Mesenchymal stem cell (in vitro differentiated cells and primary cell): ENCODE measurements at places on chromosomes 12 and 14.

DNA sequence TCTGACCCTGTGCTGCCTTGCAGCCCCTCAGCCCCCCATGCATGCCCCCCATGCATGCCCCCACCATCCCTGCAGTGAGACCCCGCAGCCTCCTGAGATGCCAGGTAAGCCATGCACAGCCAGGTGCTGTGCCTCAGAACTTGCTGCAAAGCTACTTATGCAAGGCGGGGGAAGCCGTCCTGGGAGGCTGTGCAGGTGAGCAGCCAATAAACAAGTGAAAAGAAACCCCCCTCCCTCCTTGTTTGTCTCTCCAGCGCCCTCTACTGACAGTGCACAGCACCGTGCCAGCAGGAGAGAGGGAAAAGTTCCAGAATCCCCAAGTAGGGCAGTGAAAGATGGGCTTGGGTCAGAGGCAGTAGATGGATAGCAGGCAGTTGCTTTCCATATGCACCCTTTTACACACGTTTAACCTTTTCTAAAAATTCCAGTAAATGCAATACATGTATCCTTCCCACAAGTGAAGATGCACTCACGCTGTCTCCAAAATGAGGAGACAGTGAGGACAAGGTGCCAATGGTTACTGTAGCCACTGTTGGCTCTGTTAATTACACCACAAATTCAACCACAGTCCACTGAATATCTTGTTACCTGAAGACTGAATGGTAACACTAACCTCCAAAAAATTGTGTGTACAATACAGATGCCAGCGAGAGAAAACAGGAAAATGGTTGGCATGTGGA, 18.0 kb downstream of the TNFAIP2 start:
- DNase-seq, result no peak
- no peak overlapping the region for H3K27ac ChIP-seq
- peaks cover 2% of the 10 kb centered on the region for H3K36me3 ChIP-seq
- H3K4me3 ChIP-seq, result no peak overlapping the region
- H3K27me3 ChIP-seq, result peaks cover 10% of the 10 kb centered on the region

GRCh38 chr12:108340037-108340436, 926 bp upstream of the CMKLR1 start:
- no peak overlapping the region for H3K27ac ChIP-seq
- no peak overlapping the region for H3K4me3 ChIP-seq
- DNase-seq, result no peak
- H3K36me3 ChIP-seq, result no peaks in the 10 kb centered on the region

DNA sequence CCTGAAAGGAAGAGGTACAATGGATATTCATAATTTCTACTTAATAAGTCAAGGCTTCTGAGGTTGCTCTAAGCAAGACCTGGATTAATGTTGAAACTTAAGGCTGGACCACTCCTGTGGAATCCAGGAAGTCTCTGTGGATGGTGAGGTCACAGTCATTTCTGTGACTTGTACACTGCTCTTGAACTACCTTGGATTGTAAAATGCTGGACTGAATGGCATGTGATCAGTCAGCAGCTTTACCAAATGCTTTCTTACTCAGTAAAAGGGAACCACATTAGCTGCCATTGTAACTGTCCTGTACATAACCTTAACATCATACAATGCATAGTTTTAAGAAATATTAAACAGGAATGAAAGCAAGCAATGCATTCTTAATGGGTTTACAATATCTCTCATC, 182.9 kb downstream of the NOVA1 start:
- no peaks in the 10 kb centered on the region for H3K27me3 ChIP-seq
- no peaks in the 10 kb centered on the region for H3K4me1 ChIP-seq
- no peak overlapping the region for H3K4me3 ChIP-seq
- DNase-seq, result no peak

GRCh38 chr12:68538726-68539614, 71.7 kb upstream of the RAP1B start:
- H3K27me3 ChIP-seq, result no peaks in the 10 kb centered on the region
- no peak overlapping the region for H3K4me3 ChIP-seq
- no peaks in the 10 kb centered on the region for H3K36me3 ChIP-seq
- no peak overlapping the region for H3K27ac ChIP-seq
- peak; percentile 58 for DNase-seq

DNA sequence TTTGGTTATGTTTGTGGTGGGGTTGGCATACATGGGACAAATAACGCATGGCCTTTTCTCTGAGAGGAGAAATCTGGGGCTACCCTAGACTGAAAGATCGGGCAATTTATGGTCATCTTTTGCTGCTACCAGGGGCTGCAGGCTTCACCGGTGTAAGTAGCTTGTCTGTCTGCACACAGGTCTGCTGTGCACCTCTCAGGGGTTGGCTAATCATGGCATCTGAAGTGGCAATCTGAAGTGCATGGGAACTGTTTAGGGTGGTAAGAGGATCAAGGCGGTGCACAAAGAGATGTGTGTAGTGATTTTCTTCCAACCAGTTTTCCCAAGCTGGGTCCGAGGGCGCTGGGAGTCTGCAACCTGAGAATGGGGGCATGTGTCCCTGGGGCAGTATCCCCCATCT, 141.3 kb downstream of the EMP1 start:
- H3K27me3 ChIP-seq, result no peaks in the 10 kb centered on the region
- no peak overlapping the region for H3K27ac ChIP-seq
- no peaks in the 10 kb centered on the region for H3K36me3 ChIP-seq
- DNase-seq, result no peak
- no peak overlapping the region for H3K4me3 ChIP-seq

GRCh38 chr12:124389138-124389724, 94.3 kb downstream of the RFLNA start:
- H3K4me1 ChIP-seq, result peaks cover 74% of the 10 kb centered on the region
- peak overlapping the region; percentile 91 for H3K27ac ChIP-seq
- H3K27me3 ChIP-seq, result no peaks in the 10 kb centered on the region
- peak; percentile 87 for DNase-seq

GRCh38 chr14:57889245-57889644, 23.4 kb upstream of the SLC35F4 start:
- peaks cover 3% of the 10 kb centered on the region for H3K4me1 ChIP-seq
- no peaks in the 10 kb centered on the region for H3K27me3 ChIP-seq
- no peak overlapping the region for H3K4me3 ChIP-seq
- no peaks in the 10 kb centered on the region for H3K36me3 ChIP-seq
- no peak overlapping the region for H3K27ac ChIP-seq
- no peak for DNase-seq

DNA sequence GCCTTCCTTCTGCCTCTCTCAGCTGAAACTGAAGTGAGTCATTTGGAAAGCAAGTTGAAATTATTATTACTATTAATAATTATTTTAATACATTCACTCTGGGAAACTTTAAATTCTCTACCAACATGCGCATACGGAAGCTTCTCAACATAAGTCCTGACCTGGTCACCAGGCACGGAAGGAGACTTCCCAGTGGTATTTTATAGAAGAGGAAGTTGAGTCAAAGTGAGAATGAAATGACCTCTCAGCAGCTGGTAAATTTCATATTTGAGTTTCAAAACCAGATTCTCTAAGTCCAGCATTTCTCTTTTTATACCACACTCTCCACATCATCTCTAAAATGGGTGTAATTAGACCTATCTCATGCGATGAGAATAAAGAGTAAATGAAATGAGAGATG, 747.4 kb downstream of the VRK1 start:
- no peaks in the 10 kb centered on the region for H3K36me3 ChIP-seq
- H3K4me1 ChIP-seq, result no peaks in the 10 kb centered on the region
- DNase-seq, result no peak
- H3K4me3 ChIP-seq, result no peak overlapping the region

GRCh38 chr12:110253176-110253575, 27.9 kb upstream of the ATP2A2 start:
- H3K4me3 ChIP-seq, result no peak overlapping the region
- peaks cover 30% of the 10 kb centered on the region for H3K4me1 ChIP-seq
- H3K27me3 ChIP-seq, result no peaks in the 10 kb centered on the region
- H3K27ac ChIP-seq, result no peak overlapping the region

DNA sequence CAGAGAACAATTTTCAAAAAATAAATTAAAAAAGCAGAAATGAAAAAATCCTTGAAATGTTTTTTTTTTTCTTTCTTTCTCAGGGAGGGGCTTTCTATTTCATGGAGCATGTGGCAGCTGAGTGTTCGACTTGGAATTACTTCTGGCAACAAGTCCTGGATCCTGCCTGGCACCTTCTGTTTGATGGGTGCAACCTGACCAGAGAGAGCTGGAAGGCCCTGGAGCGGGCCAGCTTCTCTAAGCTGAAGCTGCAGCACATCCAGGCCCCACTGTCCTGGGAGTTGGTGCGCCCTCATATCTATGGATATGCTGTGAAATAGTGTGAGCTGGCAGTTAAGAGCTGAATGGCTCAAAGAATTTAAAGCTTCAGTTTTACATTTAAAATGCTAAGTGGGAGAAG, 22.5 kb upstream of the HIGD1C start:
- no peaks in the 10 kb centered on the region for H3K36me3 ChIP-seq
- no peaks in the 10 kb centered on the region for H3K27me3 ChIP-seq
- no peak for DNase-seq
- H3K4me1 ChIP-seq, result peaks cover 8% of the 10 kb centered on the region

GRCh38 chr12:60070552-60070951, 474.7 kb downstream of the SLC16A7 start:
- H3K27ac ChIP-seq, result no peak overlapping the region
- no peaks in the 10 kb centered on the region for H3K27me3 ChIP-seq
- no peak for DNase-seq
- no peak overlapping the region for H3K4me3 ChIP-seq

GRCh38 chr14:76271041-76271755, 104.7 kb upstream of the ESRRB start:
- H3K4me1 ChIP-seq, result no peaks in the 10 kb centered on the region
- peaks cover 15% of the 10 kb centered on the region for H3K27me3 ChIP-seq
- H3K27ac ChIP-seq, result no peak overlapping the region
- H3K4me3 ChIP-seq, result no peak overlapping the region
- no peak for DNase-seq

DNA sequence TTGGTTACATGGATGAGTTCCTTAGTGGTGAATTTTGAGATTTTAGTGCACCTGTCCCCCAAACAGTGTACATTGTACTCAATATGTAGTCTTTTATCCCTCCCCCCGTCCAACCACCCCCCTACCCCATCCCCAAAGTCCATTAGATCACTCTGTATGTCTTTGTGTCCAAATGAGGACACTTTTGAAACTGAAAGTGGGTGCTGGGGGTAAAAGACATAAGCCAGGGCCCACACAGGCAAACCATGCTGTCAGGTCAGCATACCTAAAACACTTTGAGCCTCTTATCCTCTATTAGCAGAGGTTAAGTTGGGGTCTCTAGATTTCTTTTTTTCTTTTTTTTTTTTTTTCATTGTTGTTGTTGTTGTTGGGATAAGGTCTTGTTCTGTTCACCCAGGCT, 31.3 kb upstream of the KICS2 start:
- no peaks in the 10 kb centered on the region for H3K4me1 ChIP-seq
- no peaks in the 10 kb centered on the region for H3K27me3 ChIP-seq
- DNase-seq, result no peak
- H3K36me3 ChIP-seq, result no peaks in the 10 kb centered on the region
- no peak overlapping the region for H3K27ac ChIP-seq
- H3K4me3 ChIP-seq, result no peak overlapping the region
